ENCODE measurements at places on chromosomes 11 and 22.

GRCh38 chr11:107508201-107508857 is 50.7 kb upstream of the CWF19L2 start:
- no peak for DNase-seq
- H3K27me3 ChIP-seq, result no peaks in the 10 kb centered on the region
- H3K4me1 ChIP-seq, result no peaks in the 10 kb centered on the region
- H3K36me3 ChIP-seq, result peaks cover 35% of the 10 kb centered on the region
- no peak overlapping the region for H3K4me3 ChIP-seq

DNA sequence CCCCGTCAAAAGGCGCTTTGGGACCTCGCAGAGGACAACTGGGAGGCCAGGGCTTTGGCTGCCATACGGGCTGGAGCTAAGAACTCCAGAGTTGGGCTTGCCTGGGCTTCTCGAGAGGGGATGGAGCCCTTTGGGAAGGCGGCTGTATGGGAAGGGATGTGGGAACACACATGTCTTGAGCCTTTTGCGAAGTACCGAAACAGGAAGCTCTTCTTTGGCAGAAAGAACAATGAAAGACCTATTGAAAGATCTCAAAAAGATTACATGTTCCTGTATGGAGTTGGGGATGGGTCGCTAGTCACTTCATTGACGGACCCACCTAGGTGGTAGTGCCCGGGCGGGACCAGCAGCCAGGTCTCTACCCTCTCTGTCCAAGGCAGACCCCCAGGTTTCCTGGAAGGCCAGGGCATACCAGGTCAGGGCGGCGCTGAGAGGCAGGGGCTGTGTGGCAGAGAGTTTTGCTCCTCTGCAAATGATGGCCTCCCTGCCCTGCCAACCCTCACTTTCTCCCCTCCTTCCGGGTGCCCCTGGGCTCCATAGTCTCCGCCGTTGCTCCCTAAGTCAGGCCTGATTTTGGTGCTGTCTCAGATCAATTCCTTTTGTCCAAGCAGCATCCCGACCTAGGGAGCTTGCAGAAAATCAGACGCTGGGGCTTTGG is 1.0 kb downstream of the ST14 start:
- H3K27me3 ChIP-seq, result peaks cover 21% of the 10 kb centered on the region
- no peaks in the 10 kb centered on the region for H3K36me3 ChIP-seq
- DNase-seq, result no peak
- H3K4me1 ChIP-seq, result peaks cover 5% of the 10 kb centered on the region
- H3K27ac ChIP-seq, result no peak overlapping the region

DNA sequence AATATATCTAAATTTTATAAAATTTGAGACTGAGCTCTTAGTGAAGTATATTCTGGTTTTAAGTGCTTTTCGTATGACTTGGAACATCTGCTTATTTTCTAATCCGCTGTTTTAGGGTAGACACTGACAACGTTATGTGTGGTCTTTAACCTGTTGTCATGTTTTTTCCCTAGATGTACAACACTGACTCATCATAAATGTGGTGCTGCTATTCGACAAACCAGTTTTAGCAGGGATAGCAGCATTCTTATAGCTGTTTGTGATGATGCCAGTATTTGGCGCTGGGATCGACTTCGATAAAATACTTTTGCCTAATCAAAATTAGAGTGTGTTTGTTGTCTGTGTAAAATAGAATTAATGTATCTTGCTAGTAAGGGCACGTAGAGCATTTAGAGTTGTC is 23.8 kb upstream of the HIKESHI start:
- H3K27ac ChIP-seq, result no peak overlapping the region
- H3K4me3 ChIP-seq, result no peak overlapping the region
- H3K27me3 ChIP-seq, result no peaks in the 10 kb centered on the region

GRCh38 chr11:21174781-21175180 is 505.4 kb downstream of the NELL1 start:
- H3K4me3 ChIP-seq, result no peak overlapping the region
- no peak overlapping the region for H3K27ac ChIP-seq
- no peaks in the 10 kb centered on the region for H3K36me3 ChIP-seq
- no peak for DNase-seq
